ENCODE measurements at places on chromosomes 7 and 10.

DNA sequence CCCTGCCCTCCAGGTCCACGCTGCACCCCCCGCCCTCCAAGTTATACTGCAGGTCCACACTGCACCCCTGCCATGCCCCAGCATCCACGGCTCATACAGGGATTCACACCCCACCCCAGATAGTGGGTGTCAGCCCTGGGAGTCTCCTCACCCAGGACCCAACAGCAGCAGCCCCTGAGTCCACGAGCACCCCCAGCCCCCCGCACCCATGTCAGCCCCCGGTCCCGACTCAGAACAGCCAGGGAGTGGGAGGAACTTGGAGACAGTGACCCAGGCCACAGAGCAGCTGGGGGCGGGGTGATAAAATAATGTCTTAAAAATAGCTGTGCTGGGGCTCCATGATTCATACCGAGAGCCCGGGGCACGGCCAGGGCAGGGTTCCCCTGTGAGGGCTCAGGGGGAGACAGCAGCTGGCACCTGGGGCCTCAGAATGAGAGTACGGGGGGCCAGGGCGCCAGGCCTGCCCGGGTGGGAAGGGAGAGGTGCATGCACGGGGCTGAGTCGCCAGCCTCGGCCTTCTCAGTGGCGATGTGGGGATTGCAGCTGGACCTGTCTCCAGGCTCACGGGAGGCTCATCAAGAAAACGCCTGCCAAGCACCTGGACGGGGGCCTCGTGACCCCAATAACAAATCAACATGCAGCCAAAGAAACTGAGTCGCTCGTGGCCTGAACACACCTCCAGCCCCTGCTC lies 29.8 kb downstream of the ADAP1 start:
- DNase-seq, result no peak

DNA sequence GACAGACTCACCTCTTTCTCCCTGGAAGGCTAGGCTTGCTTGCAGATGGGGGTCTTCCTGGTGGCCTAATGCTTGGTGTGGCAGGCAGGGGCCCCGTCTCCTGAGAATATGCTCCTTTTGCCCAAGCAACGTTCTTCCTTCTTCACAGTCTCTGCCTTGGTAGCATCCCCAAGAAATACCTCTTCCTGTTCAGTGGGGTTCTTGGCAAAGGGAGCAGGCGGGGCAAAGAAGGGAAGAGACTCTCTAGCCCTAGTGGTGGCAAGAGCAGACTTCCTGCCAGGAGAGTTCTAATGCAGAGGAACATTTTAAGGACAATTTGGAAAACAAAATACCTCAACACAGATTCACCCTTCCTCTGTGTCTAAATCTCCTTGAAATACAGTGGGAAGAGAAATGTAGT lies at the start of gene CLEC5A:
TSS of gene CLEC5A (minus strand) at position 179 of the 400 bp plus-strand sequence. CDS start 682 bp downstream, outside the sequence.
- no peak for DNase-seq

GRCh38 chr10:124351481-124352220 lies 67.1 kb downstream of the OAT start:
- DNase-seq, result no peak

- DNase-seq, result no peak
These were observed 18.2 kb downstream of the PRF1 start for GRCh38 chr10:70584366-70584765.

DNA sequence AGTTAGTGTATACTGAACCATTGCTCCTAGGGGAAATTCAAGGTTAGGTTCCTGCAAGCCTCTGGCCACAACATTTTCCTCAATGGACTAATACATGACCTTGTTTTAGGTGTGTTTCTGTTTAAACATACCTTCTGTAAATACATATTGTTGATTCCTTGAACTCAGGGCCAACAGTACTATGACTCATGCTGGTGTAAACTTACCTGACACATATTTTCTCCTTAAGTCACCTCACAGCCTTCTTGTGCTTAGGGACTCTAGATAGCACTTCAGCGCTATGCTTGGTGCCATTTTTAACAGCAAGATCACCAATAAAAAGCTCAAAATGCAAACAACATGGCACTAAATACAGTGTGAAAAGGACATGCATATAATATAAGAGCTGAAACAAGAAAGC lies 176.4 kb downstream of the TAX1BP1 start:
- DNase-seq, result no peak

DNA sequence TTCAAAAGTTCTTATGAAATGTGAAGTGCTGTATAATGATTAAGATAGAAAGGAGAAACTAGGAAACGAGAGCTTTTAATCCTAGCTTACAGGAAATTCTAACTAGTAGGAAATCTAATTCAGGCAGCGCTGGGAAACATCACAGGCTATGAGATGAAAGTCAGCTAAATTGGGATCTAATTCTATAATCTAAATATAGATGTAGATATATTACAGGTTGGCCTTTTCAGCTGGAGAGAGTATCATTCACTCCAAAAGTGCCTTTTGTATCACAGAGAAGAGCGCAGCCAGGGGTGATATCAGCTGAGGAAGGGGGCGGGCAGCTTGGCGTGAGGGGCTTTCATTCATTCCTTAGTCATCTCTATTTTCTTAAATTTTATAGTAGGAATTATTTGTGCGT lies 157.0 kb downstream of the CUX1 start:
- DNase-seq, result no peak

- no peak for DNase-seq
These were observed 764 bp upstream of the TCF7L2 start for GRCh38 chr10:112949143-112949823.

- no peak for DNase-seq
These were observed 123.1 kb downstream of the NRBF2 start for GRCh38 chr10:63256009-63256773.

DNA sequence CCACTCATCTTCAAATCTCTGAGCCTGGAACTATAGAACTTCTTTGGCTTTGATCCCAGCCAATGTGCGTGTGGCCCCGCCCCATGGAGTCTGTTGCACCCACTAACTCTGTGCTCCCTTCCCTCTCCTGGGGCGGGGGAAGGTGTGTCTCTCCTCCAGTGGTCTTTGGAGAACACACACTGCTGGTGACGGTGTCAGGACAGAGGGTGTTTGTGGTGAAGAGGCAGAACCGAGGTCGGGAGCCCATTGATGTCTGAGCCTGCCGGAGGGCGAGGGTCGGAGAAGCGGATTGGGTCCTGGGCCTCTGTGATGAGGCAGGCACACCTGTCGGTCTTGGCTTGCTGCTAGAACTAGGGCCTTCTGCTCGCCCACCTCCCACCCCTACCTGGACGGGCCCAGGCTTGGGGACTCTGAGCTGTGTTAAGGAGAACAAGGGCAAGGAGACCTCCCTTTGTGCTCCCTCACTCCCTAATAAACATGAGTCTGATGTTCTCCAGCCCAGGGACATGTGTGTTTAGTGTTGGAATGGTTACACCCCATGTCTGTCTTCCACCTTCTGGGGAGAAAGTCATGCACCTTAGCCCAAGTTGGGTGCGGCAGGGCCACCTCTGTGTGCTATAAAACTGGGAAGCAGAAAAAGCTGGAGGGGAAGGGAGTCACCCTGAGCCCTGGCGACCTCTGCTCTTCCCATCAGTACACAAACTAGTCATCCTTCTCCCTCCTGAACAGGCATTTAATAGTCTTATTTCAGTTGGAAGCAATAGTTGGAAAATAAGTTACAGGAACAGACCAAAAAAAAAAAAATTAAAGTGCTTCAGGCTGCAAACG lies 4.6 kb downstream of the TRAPPC14 start:
- DNase-seq, result no peak

DNA sequence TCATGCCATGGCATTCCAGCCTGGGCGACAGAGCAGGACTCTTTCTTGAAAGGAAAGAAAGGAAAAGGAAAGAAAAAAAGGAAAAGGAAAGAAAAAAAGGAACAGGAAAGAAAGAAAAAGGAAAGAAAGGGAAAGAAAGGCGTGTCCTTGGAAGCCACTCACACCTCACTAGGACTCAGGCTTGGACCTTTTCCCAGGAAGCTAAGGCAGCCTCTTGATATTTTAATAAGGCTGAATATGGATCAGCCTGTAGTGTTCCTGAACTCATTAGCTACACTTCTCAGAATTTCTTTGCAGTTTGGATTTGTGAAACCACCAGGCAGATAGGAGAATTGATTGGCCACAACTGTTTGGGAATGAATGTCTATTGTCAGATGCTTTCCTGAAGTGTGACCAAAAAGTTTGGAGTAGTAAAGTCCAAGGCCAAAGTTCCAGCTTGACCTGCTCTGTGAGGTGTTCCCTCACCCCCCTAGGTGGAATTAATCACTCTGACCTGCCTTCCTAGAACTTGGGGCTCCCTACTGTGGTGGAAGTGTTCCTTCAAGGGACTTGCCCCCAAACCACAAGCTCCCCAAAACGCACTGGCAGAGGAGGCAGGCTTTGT lies 7.1 kb upstream of the MALSU1 start:
- no peak for DNase-seq

DNA sequence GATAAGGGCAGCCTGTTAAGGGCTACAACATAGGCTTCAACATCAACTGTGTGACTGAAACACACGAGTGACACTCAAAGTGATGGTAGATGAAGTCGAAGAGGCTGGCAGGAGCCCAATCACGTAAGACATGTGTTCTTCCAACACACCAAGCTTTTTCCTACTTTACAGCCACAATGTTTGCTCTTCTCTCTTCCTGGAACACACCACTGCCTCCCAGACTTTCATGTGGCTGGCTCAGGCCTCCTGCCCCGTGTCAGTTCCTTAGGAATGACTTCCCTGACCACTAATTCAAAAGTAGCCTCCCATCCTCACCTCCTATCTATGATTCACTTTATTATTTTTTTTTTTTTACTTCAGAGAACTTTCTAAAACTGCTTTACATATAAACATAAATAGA lies 209.2 kb downstream of the GPAM start:
- no peak for DNase-seq
